Stimulated activated CD4-positive, alpha-beta T cell treated with anti-CD3 and anti-CD28 coated beads, Interleukin-15, amount 100 ng/mL, for 1 hour (primary cell): ENCODE measurements at places on chromosomes 1 and 21.

GRCh38 chr1:113780374-113781146 is 21.3 kb upstream of the PHTF1 start:
- DNase-seq, result no peak

- DNase-seq, result no peak
These were observed at the start of gene TTC24 for GRCh38 chr1:156579472-156579871. Gene TTC24 (plus strand): TSS chr1:156579723. CDS start chr1:156581365, 1,642 bp downstream.

DNA sequence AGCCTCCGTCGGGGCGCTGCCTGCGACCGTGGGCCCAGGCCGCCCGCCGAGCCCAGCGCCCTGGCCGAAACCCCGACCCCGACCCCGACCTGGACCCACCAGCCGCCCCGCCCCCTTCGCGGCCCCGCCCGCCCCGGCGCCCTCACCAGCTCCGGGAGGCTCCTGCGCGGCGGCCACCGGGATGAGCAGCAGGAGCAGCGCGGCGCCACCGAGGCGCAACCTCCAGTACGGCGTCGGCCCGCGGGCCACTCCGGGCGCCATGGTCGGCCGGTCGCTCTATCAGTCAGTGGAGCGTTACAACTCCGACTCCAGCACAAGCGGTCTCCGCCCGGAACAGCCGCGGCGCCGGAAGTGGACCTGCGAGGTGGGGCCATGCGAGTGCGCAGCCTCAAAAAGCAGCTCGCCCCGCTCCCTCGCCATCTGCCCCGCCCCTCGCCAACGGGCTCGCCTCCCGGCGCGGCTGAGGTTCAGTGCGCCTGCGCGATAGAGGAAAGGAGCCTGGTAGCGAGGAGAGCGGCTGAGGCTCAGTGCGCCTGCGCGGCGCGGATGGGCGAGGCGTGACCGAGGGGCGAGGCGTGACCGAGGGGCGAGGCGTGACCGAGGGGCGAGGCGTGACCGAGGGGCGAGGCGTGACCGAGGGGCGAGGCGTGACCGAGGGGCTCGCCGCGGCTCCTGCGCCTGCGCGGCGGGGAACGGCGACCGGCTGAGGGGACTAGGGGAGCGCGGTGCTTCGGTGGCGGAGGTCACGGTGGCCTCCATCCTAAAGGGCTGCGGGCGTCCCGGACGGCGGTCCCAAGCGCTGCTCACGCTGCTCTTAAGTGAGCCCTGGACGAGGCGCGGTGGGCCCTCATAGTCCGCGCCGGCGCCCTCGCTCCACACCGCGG is at the start of gene PTTG1IP:
PTTG1IP (minus strand) TSS at position 335 of the 884 bp plus-strand sequence; CDS start at position 261, 74 bp downstream.
- DNase-seq, result peak; percentile 99

GRCh38 chr1:102002057-102002456 is 5.3 kb upstream of the OLFM3 start:
- no peak for DNase-seq

- DNase-seq, result no peak
These were observed 20.7 kb downstream of the SLAMF7 start for GRCh38 chr1:160759740-160760139.

DNA sequence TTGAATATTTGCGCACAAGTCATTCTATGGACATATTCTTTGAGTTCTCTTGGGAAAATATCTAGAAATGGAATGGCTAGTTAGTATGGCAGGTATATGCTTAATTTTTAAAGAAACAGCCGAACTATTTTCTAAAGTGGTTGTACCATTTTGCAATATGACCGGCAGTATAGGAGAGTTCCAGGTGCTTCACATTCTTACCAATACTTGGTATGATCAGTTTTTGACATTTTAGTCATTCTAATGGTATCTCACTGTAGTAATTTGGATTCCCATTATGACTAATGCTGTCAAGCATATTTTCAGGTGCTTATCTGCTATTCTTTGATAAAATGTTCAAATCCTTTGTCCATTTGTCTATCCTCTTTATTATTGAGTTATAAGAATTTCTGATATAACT is 20.6 kb downstream of the ATPAF1 start:
- no peak for DNase-seq

DNA sequence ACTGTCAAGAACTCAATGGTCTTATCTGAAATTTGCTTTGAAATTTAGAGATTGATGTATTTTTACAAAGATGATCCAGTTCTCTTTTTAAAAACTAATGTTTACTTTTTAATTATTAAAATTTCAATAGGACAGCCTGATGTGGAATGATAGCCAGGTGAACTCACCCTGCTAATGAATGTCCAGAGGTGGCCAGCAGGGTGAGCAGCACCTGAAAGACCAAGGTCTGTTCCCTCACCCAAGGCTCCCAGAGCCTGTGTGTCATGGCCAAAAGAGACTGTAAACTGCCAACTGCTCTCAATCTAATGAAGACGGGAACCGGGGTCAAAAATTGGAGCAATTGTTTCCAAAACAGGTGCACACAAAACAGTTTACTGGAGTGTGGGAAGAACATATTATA is 340.4 kb downstream of the DISC1 start:
- no peak for DNase-seq

DNA sequence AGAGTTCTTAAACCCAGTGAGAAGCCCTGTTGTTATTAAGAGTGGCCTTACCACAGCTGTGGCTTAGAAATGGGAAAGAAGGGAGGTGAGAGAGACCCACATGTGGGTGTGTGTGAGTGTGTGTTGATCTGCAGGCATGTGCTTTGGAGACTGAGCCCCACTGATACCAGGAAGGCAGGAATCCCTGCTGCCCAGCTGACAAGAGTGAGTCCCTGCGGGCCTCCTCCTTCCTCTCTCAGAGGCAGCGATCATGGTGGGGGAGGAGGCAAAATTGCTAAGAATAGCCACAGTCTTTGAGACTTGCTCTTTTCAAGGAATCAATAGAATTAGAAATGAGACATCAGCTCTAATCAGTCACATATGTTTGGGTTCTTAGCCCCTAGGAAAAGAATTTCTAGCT is 87.0 kb upstream of the WARS2 start:
- no peak for DNase-seq
